Tibial nerve (tissue), 4 donors: ENCODE measurements at places on chromosomes 2 and 18. TPM values are rescaled to one million over a fixed set of nuclear protein-coding genes. Genes with fewer than 3 reads are reported as not detected.

GRCh38 chr2:112623913-112624777, 21.6 kb upstream of the SLC20A1 start:
- no peak overlapping the region for H3K27ac ChIP-seq
- no peaks in the 10 kb centered on the region for H3K36me3 ChIP-seq
- H3K4me1 ChIP-seq: no peaks in the 10 kb centered on the region

GRCh38 chr18:23068011-23068410, 67.3 kb upstream of the CABLES1 start:
- no peaks in the 10 kb centered on the region for H3K36me3 ChIP-seq
- H3K4me3 ChIP-seq: no peak overlapping the region
- H3K4me1 ChIP-seq: no peaks in the 10 kb centered on the region
- no peak for DNase-seq

GRCh38 chr2:134677856-134678756, 40.7 kb downstream of the TMEM163 start:
- no peaks in the 10 kb centered on the region for H3K27me3 ChIP-seq
- H3K4me3 ChIP-seq: no peak overlapping the region
- no peaks in the 10 kb centered on the region for H3K4me1 ChIP-seq
- no peak for DNase-seq

- no peak overlapping the region for H3K27ac ChIP-seq
- H3K27me3 ChIP-seq: no peaks in the 10 kb centered on the region
- H3K4me1 ChIP-seq: no peaks in the 10 kb centered on the region
- no peaks in the 10 kb centered on the region for H3K36me3 ChIP-seq
- H3K4me3 ChIP-seq: no peak overlapping the region
These were observed 159.5 kb upstream of the GYPC start for GRCh38 chr2:126496493-126496892.

DNA sequence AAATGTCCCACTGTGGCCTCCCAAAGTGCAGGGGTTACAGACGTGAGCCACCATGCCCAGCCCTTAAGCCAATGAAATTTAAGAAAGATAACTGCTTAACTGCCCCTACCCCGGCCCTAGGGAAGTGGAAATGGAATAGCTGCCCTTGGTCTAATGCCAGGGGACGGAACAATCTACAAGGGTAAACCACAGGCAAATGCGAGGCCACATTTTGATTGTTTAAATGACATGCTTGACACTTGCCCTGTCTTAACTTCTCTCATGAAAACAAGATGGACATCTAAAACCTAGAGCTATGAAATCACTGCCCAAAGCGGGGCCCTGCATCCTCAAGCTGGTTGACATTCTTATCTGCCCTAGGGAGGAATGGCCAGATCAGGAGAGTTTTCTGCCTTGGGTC, 5.5 kb upstream of the ITSN2 start:
- H3K27me3 ChIP-seq: no peaks in the 10 kb centered on the region
- H3K27ac ChIP-seq: no peak overlapping the region
- H3K4me3 ChIP-seq: no peak overlapping the region
- no peak for DNase-seq
- no peaks in the 10 kb centered on the region for H3K36me3 ChIP-seq

DNA sequence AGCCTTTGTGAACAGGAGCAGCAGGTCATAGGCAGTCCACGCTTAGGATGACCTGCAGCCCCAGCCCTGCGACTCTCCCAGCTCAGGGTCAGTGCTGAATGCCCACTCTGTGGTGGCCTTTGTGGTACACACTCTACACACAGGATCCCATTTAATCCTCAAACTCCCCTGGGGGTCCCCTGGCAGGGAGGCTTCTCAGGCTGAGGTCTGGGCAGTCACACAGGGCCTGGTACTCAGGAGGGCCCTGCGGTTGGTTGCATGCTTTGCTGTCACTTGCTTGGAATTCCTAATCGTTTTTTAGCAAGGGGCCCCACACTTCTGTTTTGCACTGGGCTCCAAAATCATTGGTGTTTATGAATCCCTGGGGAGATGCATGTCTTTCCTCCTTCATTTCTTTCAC, 113.0 kb downstream of the EML6 start:
- H3K36me3 ChIP-seq: no peaks in the 10 kb centered on the region
- H3K27ac ChIP-seq: no peak overlapping the region
- H3K4me3 ChIP-seq: no peak overlapping the region
- no peaks in the 10 kb centered on the region for H3K27me3 ChIP-seq
- H3K4me1 ChIP-seq: no peaks in the 10 kb centered on the region

DNA sequence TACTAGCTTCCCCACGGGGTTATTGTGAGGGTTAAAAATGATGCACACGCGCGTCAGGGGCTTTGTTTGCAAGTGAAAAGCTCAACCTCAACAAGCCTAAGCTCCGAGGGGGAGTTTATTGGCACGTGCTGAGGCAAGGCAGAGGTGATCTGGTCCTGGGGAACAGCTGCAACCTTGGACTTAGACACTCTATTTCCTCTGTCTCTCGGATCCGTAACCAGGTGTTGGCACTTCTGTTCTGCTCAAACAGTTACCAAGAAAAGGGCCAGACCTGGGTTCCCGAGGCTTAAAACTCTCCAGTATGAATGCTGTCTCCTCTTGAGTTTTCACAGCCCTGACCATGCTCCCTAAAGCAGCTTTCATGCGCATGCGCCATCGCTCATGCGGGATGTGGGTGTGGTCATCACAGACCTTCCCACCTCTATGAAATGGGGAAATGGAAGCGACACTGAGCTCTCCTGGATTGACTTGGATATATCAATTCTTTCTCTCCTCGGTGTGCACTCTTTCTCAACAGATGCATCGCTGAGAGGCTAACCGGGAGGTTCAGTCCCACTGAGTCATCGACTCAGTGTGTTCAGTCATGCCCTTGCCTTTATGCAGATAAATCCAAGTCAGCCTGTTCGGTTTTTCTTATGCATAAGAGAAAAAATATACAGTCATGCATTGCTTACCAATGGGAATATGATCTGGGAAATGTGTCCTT, 19.9 kb upstream of the RAB31 start:
- H3K36me3 ChIP-seq: no peaks in the 10 kb centered on the region
- DNase-seq: no peak

DNA sequence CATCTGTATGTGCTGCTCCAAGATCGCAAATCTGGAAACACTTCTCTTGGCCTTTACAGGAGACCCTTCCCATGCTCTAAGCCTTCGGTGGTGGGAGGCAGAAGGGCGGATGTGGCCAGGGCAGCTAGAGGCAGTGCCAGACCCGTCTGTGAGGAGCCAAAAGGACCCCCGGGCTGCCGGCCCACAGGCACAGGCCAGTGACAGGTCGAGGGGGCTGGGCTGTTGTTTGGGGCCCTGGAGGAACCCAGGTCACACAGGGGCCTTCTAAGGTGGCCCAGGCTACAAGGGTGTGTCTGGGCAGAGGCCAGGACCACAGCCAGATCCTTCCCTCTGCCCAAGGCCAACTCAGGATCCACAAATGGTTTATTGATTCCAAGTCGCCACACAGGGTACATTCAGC, 49.4 kb downstream of the SLC66A2 start:
- H3K4me1 ChIP-seq: no peaks in the 10 kb centered on the region
- H3K36me3 ChIP-seq: peaks cover 51% of the 10 kb centered on the region
- DNase-seq: no peak
- H3K27ac ChIP-seq: no peak overlapping the region

GRCh38 chr2:56014046-56014730, 90.6 kb upstream of the EFEMP1 start:
- no peak overlapping the region for H3K27ac ChIP-seq
- no peak for DNase-seq
- H3K27me3 ChIP-seq: no peaks in the 10 kb centered on the region
- no peak overlapping the region for H3K4me3 ChIP-seq

GRCh38 chr2:10159581-10160131, 37.1 kb downstream of the RRM2 start:
- peaks cover 13% of the 10 kb centered on the region for H3K4me1 ChIP-seq
- H3K36me3 ChIP-seq: no peaks in the 10 kb centered on the region
- no peak for DNase-seq
- no peaks in the 10 kb centered on the region for H3K27me3 ChIP-seq
- H3K27ac ChIP-seq: no peak overlapping the region

The HOXD9 gene
- 9.4 TPM for total RNA-seq

The NAT8 gene
- total RNA-seq: not detected

The PTPN4 gene
- 21.8 TPM for total RNA-seq
